ENCODE measurements at places on chromosomes 7 and 10.
A peak's percentile ranks its signal among the peaks of the same experiment; 100 is the strongest.

GRCh38 chr7:68537774-68538071 is 1060.6 kb upstream of the AUTS2 start:
- no peak for DNase-seq

DNA sequence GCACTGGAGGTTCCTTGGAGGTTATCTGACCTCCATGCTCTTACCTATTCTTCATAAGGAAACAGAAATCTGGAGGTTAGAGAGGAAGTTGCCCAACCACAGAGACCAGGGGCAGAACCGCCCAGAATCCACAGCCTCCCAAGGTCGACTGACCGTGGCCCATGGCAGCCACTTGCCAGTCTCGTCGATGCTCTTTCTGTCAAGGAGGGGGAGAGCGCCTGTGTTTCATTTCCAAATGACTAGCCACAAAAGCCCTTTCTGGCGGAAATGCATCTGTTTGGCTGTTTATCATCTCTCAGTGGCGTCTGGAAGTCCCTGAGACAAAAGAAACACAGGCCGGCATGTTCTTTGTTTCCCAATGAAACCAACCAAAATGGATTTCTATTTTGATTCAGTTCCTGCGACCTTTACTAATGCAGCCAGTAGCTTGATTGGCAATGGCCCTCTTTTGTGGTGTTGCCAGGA is 2.9 kb downstream of the RAMP3 start:
- no peak for DNase-seq

GRCh38 chr7:128872394-128872824 is 9.8 kb downstream of the ATP6V1F start:
- no peak for DNase-seq

- no peak for DNase-seq
These were observed 71.7 kb downstream of the PRKAG2 start for GRCh38 chr7:151805191-151805590.

DNA sequence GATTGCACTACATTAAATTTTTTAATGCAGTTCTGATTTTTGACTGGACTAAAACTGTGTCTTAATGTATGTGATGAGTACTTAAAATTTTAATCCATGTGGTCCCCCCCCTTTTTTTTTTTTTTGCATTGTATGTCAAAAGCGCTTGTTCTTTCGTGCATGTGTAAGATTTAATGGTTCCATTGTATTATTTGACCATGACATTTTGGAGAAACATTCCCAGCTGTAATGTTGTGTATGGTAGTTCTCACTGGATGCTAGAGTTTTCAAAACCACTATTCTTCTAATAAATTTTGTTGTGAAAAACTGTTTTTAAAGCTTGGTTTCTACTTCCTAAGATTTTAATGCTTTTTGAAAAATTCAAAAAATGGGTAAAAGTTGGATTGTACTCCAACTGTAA is 132.0 kb downstream of the LCOR start:
- DNase-seq: no peak

GRCh38 chr7:144384555-144385245 is 18.8 kb downstream of the NOBOX start:
- no peak for DNase-seq

DNA sequence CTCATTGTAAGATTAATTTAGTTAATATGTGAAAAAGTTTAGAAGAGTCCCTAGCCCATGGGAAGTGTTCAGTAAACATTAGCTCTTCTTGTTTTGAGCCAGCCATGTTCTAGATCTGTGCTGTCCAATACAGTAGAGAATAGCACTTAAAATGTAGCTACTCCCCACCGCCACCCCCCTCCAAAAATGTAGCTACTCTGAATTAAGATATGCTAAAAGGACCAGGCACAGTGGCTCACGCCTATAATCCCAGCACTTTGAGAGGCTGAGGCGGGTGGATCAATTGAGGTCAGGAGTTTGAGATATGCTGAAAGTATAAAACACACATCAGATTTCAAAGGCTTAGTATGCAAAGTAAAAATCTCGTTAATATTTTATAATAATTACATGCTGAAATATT is 47.3 kb upstream of the MXI1 start:
- DNase-seq: no peak

DNA sequence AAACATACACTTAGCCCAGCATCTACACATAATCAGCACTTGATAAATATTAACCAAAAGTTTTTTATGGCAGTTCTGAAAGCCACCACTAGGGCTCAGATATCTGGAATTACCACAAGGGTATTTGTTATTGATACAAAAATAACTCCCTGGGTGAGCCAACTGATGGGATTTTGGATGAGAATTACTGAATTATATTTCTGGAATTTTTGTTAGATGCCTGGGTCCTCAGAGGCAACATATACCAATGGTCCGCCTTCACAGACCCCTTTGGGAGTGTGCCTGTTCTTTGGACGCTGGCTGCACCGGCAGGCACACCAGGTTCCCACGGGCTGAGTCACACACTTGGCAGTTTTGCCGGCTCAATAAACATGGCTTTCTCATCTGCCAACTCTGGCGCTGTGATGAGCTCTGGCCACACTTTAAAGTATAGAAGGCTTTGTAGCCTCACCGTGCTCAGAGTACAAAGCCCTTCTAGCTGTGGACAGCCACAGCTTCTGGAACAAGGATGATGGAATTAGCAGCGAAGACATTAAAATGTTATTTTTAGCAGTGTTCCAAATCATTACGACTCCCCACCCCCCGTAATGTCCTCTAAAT is 24.5 kb upstream of the EEPD1 start:
- no peak for DNase-seq

DNA sequence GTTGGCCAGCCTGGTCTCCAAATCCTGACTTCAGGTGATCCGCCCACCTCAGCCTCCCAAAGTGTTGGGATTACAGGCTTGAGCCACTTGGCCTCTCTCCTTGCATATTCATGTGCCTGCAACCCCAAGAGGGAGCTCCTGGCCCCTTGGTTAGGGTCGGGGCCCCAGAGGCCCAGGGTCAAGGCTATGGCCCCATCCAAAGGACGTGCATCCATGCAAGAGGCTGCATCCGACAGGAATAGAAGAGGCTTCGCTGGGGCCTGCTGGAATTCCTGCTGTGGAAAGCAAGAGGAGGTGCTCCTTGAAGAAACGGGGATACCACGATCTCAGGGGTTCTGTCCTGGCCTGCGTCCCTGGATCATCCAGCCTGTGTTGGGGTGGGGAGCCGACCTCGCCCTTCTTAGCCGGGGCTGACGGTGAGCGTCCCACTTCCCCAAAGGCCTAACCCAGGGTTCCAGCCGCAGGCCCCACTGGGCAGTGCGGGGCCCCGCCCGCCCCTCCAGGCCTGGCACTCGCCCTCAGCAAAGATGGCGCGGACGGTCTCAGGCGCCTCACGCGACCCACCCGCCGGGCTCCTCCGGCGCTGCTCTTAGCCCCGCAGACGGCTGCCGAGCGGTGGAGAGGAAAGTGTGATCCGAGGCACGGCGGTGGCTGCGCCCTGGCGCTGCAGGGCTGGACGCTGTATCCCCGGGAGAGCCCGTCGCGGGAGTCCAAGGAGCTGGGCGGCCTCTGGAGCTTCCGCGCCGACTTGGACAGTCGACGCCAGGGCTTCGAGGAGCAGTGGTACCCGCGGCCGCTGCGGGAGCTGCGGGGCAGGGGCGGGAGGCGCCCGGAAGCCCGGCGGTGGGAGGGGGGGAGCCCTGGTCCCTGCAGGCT is 54.7 kb downstream of the ZNF727 start:
- no peak for DNase-seq

- DNase-seq: no peak
These were observed 14.8 kb downstream of the LCOR start for GRCh38 chr10:96846926-96847325.

GRCh38 chr7:14836571-14837189 is 65.9 kb downstream of the DGKB start:
- DNase-seq: no peak

- no peak for DNase-seq
These were observed 31.7 kb downstream of the HTRA1 start for GRCh38 chr10:122492999-122493481.

DNA sequence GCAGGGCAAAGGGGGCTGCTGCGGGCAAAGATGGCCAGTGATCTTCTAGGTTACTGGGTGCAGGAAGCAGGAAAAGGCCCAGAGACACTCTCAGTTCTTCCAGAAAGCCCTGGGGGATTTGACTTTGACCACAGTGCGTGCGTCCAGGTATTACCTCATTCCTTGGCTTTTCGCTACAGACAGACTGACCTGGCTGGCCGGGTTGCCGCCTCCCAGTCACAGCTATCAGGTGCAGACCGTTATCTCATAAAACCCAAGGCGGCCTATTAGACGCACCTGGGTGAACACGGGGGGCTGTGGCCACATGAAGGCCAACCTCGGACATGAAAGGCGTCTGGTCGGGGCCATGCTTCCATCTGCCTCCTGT is 80.3 kb downstream of the FOXL3 start:
- DNase-seq: no peak

GRCh38 chr10:97584060-97584797 is at the start of gene HOGA1:
Gene HOGA1 (plus strand): TSS chr10:97584389. CDS start chr10:97584704, 315 bp downstream.
- no peak for DNase-seq

DNA sequence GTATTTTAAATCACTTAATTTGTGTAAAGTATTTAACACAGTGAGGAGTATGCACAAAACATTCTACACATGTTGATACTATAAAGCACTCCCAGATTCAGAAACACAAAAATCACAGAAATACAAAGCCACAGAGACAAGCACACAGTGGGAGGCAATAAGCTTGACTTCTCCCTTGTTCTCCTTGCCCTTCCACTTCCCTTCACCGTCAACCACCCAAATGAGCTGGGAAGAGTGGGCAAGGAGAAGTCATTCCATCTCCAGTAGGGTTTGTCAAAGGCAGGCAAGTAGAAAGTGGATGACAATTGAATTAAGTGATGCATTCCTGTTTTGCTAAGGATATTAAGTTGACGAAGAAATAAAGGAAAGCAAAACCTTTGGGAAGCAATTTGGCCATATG is 4.2 kb upstream of the TMEM139 start:
- no peak for DNase-seq

DNA sequence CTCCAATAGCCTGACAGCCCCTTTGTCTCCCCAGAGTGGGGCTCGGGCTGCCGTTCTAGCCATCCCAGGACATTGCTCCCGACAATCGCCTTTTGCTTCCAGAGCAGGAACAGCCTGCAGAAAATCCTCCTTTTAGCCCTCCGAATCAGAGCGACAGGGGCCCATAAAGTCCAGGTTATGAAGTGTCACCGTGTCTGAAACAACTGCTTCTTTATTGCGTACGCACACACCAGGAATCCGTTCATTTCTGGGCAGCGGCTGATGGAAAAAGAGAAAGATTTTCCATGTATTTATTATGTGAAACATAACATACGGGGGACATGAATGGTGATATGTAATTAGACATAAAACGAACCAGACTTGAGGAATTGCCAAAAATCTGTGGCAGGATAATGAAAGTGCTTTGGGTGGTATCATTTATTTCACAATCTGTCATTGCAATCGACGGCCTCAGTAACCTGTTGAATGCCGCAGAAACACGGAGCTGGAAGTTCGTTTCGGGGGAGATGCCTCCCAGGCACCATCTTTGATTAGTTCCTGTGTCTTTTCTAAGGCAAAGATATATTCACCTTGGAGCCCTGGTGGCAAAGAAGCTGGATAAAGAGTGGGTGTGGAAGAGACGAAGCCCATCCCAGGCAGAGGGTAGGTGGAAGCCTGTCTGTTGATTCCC is 48.1 kb downstream of the FAM241B start:
- no peak for DNase-seq

DNA sequence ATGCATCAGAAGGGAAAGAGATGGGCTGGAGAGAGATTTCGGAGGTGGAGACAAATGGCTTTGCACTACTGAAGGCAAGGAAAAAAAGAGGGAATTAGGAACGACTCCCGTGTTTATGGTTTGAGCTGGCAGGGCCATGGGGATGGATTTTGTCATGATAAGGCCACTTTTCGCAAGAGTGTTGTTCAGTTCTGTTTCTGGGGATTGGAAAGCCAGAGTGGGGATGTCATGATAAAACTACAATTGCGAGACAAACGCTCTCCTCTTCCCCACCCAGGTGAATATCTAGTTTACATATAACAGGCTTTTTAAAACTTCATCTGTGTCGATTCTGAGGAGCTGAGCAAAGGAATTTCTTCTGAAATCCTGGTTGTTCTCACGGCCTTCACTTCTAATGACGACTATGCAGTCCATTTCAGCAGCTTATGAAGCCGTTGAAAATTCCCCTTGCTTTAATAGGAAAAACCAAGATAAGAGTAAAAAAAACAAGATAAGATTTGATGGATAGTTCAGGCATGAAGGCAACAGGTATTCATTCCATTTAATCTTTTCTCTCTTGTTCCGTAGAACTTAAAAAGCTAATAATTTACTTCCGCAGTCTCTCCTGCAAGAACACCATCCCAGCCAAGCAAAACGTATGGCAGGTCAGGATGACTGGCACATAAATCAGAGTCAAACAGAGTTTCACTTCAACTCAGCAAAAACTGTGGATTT is 245.6 kb upstream of the PITRM1 start:
- DNase-seq: no peak

DNA sequence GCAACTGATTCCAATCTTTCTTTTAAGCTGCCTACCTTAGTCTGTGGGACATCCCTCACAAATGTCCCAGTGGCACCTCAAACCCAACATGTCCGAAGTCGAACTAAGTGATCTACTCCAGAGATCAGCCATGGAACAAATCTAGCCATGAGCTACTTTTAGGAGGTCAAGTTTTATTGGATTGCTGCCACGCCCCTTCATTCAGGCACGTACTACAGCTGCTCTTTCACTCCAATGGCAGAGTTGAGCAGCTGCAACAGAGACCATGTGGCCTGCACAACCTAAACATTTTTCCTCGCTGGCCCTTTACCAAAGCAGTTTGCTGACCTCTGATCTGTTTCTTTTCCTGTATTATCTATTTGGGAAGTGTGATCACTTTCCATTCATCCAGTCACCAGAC is 192.4 kb upstream of the CDCA7L start:
- DNase-seq: no peak

GRCh38 chr10:130921461-130921860 is 390.1 kb downstream of the TCERG1L start:
- no peak for DNase-seq

GRCh38 chr7:132004529-132004928 is 448.1 kb upstream of the PODXL start:
- no peak for DNase-seq

GRCh38 chr7:92691578-92691977 is 101.4 kb upstream of the FAM133B start:
- no peak for DNase-seq

- DNase-seq: no peak
These were observed 118.0 kb downstream of the PLPP4 start for GRCh38 chr10:120574981-120575380.

DNA sequence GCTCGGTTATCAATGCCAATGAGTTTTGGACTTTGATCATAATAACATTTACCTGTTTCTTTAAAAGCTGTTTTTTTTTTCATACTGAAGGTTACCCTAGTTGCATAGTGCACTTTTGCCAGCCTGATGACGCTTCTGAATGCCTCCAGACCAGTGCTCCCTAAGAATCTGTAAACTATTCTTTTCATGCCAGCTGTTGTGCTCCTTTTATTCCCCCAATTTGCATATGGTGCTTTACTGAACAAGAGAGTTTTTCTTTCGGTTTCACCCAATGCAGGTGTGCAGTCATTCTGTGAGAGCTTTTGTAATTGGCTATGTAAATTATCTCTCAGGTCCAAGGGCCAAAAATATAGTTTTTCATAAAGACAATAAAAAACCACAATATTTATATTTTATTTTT is 48.1 kb upstream of the GLCCI1 start:
- DNase-seq: peak; percentile 41

All from CD8-positive, alpha-beta T cell (primary cell).